ENCODE measurements at places on chromosomes 2 and 18. TPM values are rescaled to one million over a fixed set of nuclear protein-coding genes. Genes with fewer than 3 reads are reported as not detected.
A peak's percentile ranks its signal among the peaks of the same experiment; 100 is the strongest.

GRCh38 chr2:128686497-128686859 is 367.8 kb upstream of the HS6ST1 start:
- no peak for DNase-seq

SDC1 gene
- total RNA-seq = not detected

- DNase-seq = no peak
Observed at GRCh38 chr2:85828725-85829124, 60.1 kb downstream of the ST3GAL5 start.

GRCh38 chr2:182933629-182934028 is 67.2 kb upstream of the FRZB start:
- no peak for DNase-seq

LYG2 gene
- total RNA-seq = not detected

NAT8 gene
- not detected for total RNA-seq

DDX18 gene
- 115 TPM for total RNA-seq

- DNase-seq = no peak
Observed at GRCh38 chr2:557635-558301, 119.4 kb downstream of the TMEM18 start.

UGT1A5 gene
- total RNA-seq = not detected

GRCh38 chr2:206230060-206230762 is 44.3 kb upstream of the ZDBF2 start:
- DNase-seq = no peak

DNA sequence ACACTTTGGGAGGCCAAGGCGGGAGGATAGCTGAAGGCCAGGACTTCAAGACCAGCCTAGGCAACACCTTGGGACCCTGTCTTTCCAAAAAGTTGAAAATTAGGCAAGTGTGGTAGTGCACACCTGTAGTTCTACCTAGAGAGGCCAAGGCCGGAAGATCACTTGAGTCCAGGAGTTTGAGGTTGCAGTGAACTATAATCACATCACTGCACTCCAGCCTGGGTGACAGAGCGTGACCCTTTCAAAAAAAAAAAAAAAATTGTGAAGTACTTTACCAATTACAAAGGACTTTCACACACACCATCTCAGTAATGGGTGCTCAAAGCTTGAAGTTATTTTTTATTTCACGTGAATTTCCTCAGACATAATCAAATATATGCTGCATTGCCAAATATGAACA is 65.0 kb downstream of the ATAD2B start:
- no peak for DNase-seq

- DNase-seq = no peak
Observed at GRCh38 chr2:12543978-12544558, 172.7 kb upstream of the TRIB2 start.

DNA sequence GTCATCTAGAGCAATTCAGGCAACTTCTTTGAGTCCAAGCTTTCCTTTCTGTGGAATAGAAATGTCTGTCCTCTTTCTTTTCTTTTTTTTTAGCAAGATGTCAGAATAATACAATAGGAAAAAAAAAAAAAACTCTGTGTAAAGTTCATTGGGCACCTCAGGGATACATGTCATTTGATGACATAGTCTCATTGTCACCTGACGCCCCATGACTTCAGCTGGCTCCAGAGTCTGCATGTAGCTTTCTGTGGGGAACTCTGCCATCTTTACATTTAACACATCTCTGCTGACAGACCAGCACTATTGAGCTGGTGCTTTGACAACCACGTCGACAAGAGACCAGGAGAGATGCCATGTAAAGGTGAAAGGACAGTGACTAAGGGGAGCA is 172.5 kb upstream of the KLF7 start:
- no peak for DNase-seq

DNA sequence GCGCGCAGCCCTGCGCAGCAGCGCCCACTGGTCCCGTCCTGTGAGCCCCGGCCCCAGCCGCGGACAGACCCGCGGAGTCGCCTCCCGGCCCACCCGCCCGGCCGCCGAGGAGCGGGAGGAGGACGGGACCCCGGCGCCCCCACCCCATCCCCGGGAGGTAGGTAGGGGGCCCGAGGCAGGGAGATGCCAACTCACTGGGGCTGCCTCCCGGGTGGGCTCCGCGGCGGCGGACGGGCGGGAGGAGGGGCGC is 160 bp downstream of the SPTBN1 start:
- no peak for DNase-seq

DNA sequence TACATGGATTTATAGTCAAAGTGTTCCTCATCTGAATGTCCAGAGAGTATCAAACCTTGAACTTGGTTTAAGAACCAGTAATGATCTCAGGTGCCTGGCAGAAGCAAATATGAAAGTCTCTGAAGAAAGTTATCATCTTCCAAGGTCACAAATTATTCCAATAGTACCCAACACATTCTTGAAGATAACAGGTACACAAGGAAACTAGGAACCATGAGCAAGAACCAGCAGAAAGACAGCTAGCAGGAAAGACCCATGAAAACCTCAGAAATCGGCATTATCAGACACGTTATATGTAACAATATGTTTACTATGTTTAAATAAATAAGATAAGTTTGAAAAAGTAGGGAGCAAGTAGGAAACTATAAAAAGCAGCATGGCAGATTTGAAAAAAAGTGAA is 5.9 kb upstream of the PRKAG3 start:
- no peak for DNase-seq

DNA sequence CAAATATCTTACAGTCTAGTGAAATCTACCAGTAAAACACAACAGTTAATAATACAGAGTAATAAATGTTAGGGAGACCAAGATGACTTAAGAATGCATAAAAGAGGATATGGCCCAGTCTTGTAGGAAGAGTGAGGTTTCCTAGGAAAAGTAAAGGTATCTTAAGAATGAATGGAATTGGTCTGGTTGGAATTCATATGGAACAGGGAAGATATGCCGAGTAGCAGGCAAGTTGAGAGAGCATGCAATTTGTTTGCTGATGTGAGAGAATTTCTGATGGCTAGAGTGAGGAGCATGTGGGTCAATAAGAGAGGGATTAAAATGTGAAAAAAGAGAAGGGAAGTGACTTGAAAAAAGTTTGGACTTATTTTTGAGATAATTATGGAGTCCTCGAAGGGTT is 512.9 kb upstream of the ZEB2 start:
- no peak for DNase-seq

DNA sequence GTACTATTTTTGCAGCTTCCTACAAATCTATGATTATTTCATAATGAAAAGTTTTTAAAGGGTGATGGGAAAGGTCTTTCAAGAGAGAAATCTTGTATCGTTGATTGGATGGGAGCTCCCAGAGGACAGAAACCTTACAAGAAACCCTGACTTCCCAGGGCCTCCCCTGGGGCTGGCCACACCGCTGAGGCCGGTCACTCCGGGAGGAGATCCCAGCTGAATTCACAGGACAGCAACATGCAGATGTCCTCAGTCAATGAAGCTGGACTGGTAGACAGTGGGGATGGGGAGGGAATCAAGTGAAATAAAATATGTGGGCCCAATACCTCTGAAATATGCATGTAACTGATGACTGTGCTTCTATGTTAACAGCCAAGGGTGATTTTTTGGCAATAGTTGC is 135.6 kb downstream of the TFCP2L1 start:
- DNase-seq = no peak

G6PC2 gene
- total RNA-seq = not detected

DNA sequence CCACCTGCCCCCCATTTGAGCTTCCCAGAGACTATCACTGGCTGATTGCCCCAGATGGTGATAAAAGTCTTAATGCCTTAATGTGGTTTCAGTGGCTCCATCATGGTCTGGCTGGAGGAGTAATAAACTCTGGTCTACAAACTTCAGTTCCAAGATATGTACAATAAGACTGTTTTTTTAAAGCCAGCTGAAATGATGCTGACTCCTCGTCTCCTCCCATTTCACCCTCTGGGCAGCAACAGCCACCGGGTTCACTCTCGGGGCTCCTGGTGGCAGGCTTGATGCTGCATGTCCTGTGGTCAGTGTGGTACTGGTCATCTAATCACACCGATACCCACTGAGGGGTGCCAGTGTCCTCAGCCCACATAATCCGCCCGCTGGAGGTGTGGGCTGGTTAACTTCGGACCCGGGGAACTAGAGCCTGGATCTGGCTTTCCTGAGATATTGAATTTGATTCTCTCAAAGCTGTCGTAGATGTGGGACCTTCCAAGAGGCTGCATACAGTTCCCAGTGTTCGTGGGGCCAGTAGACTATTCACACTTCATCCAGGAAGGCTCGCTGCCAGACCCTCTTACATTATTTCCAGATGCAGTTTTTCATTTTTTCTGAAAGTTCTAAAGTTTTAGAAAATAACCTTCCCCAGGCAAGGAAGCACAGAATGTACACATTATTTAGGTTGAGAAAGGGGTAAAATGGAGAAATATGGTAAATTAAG is 95.3 kb downstream of the GALR1 start:
- DNase-seq = no peak

GRCh38 chr2:216563646-216564045 is 65.0 kb downstream of the RPL37A start:
- no peak for DNase-seq

- DNase-seq = no peak
Observed at GRCh38 chr2:213766465-213766901, 482.2 kb downstream of the SPAG16 start.

DNA sequence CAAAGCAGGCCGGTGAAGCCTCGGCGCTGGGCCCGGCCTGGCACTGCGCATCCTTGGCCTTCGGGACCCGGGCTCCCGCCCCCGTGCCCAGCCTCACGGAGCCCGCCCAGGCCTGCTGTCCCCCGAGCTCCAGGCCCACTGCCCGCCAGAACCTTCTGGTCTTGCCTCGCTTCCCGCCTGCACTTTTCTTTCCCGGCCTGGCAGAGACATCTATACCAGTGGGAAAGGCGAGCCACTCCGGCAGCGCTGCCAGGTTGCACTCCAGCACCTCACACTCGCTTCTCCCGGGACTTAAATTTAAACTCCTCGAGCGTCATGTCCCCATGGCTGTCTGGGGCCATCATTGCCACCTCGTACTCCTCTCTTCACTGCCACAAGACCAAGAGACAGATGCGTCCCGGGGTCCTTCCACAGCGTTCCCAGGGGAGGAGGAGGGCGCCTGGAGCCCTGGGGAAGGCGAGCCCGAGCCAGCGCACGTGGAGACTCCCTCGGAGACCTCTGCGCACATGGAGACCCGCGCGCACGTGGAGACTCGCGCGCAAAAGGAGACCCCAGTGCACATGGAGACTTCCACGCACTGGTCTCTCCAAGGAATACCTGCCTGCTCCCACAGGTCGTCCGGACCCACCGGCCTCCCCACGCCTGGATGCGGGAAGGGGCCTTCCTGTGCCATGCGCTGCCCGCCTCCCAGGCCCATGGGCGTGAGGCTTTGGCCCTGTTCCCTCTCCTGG is 253.1 kb upstream of the SALL3 start:
- no peak for DNase-seq

DLGAP1 gene
- 3.9 TPM for total RNA-seq

- DNase-seq = peak; percentile 14
Observed at GRCh38 chr2:190343536-190344275, at the start of gene INPP1. INPP1 (plus strand) TSS chr2:190343589; CDS start chr2:190360103, 16,514 bp downstream.

DNA sequence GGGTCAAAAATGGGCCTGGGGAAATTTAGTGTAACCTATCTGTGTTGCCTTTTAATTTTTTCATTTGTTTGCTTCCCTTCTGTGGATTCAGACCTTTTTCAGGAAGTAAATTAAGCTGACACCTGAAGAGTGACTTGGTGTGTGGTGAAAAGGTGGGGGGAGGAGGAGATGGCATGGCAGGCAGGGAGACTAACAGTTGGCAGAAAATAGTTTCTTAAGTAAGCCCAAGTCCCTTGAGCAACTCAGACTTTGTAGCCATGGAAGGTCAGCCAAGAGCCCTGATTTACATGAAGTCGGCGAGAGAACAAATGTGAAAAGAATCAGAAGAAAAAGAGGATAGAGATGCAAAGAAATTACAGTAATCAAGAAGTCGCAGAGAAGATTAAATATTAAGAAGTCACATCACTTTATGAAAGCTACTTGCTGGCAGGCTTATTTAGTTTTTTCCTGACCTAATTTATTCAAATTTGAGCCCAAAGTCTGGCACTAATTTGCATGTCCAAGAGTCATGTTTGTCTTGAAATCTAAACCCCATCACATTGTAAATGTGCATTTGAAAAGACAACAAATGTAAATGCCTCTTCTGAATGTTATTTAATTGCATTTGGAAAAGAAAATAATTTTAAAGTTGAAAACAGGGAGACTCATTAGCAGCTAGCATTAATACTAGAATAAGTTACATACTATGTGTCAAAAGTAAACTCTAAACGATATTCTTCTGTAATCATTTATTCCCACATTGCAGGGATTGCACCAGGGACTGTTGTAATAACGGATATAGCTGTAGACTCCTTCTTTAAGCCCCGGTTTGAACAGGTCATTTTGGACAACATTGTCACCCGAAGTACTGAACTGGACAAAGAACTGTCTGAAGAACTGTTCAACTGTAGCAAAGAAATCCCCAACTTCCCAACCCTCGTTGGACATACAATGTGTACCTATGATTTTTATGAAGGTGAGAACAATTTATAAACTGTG is 19.3 kb downstream of the UPP2 start:
- DNase-seq = no peak

PROM2 gene
- not detected for total RNA-seq

- DNase-seq = no peak
Observed at GRCh38 chr2:128405467-128405900, 86.8 kb upstream of the HS6ST1 start.

DNA sequence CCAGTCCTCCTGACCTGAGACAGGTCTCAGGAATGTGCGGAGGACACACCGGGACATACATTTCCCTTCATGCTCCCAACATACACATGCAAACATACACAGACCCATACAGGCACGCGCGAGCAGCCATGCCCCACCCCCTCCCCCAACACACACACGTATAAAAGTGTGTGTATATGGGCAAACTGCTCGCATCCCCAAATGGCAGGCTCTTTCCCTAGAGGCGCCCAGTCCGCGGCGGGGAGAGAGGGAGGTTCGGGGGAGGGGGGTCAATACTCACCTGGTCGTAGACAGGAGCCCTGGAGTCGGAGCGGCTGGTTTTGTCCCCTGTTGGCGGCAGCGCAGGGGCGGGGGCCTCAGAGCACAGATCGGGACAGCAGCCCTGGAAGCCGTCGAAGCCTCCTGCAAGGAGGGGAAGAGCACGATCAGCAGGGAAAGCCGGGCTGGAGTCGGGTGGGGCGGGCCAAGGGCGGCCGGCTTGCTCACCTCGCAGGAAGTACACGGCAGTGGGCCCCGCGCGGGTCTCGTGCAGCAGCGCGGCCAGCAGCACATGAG is 682 bp downstream of the DUSP2 start:
- DNase-seq = peak; percentile 24

CD226 gene
- total RNA-seq = 128 TPM

- no peak for DNase-seq
Observed at GRCh38 chr18:29041976-29042375, 865.0 kb upstream of the CDH2 start.

CFC1B gene
- not detected for total RNA-seq

DNA sequence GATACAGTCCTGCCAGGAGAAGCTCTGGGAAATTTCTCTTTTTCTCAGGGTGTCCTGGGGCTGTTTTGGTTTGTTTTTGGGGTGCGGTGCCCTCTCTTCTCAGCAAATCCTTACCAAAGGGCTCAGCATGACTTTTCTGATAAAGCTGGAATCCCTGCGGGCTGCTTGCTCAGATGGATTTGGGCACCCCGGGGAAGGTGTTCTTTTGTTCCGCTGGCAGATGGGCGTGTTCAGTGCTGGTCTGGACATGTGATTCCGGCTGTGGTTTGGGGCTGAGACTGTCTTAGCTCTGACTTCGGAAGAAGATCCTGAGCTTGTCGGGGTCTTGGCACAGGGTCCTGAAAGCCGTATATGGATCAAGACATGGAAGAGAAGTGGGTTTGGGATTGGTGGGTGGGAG is 134.2 kb upstream of the SPRED2 start:
- no peak for DNase-seq

Data from T-helper 17 cell (primary cell).